ENCODE measurements at places on chromosomes 5 and 9.

- DNase-seq, result no peak
Observed at GRCh38 chr5:106072208-106072607, 1598.5 kb downstream of the EFNA5 start.

DNA sequence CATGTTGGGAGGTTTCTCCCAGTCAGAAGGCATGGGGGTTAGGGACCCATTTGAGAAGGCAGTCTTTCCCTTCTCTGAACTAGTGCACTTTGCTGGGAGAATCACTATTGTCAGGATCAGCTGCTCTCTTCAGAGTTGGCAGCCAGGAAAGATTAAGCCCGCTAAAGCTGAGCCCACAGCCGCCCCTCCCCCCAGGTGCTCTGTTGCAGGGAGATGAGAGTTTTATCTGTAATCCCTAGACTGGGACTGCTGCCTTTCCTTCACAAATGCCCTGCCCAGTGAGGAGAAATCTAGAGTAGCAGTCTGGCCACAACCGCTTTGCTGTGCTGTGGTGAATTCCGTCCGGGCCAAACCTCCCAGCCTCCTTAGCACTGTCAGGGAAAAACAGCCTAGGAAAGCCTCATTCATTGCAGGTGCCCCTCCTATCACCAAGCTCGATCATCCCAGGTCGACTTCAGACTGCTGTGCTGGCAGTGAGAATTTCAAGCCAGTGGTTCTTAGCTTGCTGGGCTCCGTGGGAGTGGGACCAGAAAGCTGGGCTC, 69.8 kb downstream of the CNTLN start:
- DNase-seq, result no peak

DNA sequence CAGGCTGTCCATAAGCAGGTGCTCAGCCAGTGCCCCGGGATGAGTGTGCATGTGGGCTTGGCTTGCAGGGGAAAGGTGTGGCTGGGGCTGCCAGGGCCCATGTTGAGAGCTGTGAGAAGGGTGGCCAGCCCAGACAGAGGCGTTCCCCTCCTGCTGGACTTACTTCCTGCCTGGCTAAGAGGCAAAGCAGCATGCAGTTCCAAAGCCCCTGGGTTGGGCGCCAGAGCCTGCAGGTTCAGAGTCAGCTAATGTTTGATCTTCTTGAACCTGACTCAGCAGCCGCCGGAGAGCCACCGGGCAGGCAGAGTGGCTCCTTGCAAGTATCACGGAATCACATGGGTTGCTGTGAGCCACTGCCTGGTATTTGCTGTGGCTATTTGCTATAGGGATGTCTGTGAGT, 168.4 kb upstream of the MAP1B start:
- DNase-seq, result no peak

DNA sequence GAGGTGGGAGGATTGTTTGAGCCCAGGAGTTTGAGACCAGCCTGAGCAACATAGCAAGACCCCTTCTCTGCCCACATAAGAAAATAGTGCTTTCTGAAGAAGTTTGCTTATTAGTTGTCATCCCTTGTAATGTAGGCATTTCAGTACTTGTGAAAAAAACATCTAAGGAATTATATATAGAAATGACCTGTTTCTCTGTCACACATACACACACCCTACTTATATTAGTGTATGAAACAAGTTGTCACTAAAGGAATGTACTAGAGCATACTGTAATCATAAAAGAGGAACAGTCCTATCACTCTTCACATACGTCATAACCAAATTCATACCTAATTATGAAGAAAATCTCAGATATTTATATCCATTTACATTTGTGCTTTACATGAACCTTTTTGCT, 122.0 kb downstream of the NIPBL start:
- no peak for DNase-seq

DNA sequence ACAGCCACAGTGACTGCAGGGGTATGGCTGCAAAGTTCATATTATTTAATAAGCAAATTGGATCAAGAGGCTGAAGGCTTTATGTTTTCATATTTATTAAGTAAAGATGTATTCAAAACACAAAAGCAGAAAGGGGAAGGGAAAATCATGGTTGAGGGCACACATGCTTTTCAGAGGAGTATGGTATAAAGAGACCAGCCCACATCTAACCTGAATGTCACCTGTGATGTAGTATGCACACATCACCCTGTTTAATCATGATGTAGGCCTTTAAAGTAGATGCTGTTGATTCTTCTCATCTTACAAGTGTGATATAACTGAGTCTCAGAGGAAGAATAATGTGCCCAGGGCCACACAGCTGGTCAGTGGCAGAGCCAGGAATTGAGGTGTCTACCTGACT, 211.8 kb downstream of the DCP2 start:
- DNase-seq, result no peak

DNA sequence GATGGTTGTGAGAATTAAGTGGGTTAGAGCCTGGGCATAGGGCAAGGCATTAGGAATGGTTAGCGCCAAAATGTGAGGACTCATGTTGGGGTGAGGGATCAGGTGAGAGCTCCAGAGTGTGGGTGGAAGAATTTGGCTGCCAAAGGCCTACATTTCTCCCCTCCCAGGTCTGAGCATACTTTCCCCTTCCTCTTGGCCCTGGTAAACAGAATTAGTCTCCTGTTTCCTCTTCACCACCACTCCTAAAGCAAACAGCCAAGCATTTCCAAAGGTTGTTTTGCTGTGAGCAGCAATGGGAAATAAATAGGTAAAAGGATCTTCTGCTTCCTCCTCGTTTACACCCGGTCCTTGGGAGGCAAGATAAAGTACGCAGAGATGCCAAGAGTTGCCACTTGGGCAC, 132.5 kb downstream of the ZSWIM6 start:
- no peak for DNase-seq

DNA sequence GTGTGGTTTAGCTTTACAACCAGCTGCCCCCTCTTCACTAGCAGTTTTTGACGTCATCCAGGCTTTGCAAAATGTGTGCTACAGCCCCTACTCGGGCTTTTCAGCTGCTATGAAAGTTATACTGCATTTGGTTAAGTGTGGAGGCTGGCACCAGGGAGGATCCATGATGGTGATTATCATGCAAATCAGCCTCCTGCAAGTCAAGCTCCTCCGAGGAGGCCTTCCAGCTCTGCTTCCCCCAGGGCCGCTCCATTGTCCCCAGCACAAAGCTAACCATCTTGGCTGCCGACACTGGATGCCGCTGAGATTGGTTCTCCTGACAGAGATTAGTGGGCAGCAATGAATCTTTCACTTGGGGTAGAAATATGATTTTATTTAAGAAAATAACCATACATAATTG, 159.6 kb downstream of the NR2F1-AS1 start:
- no peak for DNase-seq

DNA sequence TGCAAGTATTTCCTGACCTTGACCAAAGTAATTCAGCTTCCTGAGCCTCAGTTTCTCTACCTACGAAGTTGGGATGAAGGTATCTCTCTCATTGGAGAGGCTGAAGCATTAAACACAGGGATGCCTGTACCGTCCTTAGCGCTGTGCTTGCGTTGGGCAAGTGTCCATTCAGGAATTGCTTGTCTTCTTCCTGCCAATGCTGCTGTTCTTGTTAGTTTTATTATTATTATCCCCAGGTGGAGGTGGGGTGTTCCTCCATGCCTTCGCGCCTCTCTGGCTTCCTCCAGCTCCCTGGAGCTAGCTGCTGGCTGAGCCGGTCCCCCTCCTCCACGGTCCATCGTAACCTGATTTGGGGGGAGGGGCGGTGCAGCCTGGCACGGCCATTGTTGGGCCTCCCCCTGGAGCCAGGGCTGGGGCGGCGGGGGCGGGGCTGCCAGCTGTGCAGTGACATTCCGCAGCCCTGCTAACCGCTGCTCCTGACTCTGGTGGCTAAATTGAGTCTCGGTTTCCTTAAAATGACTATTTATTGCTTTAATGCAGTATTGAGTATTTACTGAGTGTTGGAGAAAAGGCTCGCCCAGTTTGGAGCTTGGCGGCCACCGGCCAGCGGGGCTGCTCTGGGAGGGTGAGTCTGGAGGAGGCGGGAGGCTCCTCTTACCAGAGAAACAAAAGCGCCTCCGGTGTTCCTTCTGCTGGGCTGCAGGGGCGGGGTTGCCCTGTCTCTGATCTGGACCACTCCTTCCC, 51.3 kb downstream of the LMX1B start:
- DNase-seq, result no peak

- DNase-seq, result no peak
Observed at GRCh38 chr9:121572581-121572980, 72.9 kb upstream of the GGTA1 start.

DNA sequence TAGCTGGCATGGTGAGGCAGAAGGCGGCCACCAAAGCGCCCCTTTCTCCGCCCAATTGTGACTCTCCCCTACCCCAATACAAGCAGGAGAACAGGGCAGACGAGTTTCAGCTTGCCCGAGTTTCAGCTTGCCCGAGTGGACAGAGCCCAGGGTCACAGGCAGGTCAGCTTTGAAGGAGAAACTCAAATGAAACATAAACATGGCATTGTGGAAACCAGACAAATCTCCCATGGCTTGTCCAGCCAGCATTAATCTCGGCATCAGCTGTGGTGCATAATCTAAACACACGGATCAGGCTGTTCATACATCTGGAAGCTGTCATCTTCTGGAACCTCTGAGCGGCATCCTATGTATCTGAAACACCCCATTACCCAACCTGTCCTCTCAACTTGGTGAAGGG, 16.9 kb downstream of the PTCH1 start:
- DNase-seq, result no peak

Data from activated naive CD4-positive, alpha-beta T cell (primary cell).